ENCODE measurements at places on chromosomes 4 and X. TPM values are rescaled to one million over a fixed set of nuclear protein-coding genes. Genes with fewer than 3 reads are reported as not detected.

SSX4B gene
- not detected for total RNA-seq

KIT gene
- total RNA-seq, result 7.8 TPM

OTC gene
- total RNA-seq, result not detected

SPANXN5 gene
- not detected for total RNA-seq

GUCY1B1 gene
- 5.0 TPM for total RNA-seq

FNIP2 gene
- 57.2 TPM for total RNA-seq

HTN3 gene
- not detected for total RNA-seq

EXOC1 gene
- 35.0 TPM for total RNA-seq

CENPVL2 gene
- total RNA-seq, result not detected

DNA sequence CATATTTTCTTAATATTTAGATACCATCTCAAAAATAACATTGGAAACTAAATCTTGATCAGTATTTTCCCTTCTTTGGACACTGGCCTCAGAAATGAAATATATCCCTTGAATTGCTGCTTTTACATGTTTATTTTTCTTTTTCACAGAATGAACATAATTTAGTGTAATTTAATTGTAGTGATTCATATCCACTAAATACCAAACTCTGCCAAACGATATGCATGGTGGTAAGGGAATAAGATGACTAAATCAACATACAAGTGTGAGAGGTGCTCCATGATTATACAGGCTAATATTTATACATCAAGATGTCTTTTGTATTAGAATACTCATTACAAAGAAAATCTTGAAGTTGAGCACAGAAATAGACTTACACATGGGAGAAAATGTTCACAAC lies 216.8 kb upstream of the PACRGL start:
- no peak for DNase-seq

DNA sequence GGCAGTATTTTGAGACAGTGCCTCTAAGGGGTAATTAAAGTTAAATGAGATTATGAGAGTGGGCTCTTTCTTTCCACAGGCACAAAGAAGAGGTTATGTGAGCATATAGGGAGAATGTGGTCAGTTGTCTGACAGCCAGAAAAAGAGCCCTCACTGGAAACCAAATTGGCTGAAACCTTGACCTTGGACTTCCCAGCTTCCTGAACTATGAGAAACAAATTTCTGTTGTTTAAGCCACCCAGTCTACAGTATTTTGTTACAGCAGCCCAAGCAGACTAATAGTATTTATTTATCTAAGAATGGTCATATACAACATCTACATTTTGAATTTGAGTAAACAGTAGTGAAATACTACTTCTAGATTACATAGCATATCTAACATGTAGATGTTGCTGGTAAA lies 473.8 kb downstream of the IL15 start:
- no peak for DNase-seq

GRCh38 chrX:65528705-65529340 lies 5.8 kb downstream of the LAS1L start:
- DNase-seq, result no peak

GRCh38 chr4:58658701-58659100 lies 1548.5 kb upstream of the IGFBP7 start:
- no peak for DNase-seq

All from mesenteric fat pad (tissue), 1 donor.